GM13976 (cell line): ENCODE measurements at places on chromosomes 3 and 15.

GRCh38 chr3:28267984-28268849, 26.8 kb downstream of the CMC1 start:
- DNase-seq = no peak

DNA sequence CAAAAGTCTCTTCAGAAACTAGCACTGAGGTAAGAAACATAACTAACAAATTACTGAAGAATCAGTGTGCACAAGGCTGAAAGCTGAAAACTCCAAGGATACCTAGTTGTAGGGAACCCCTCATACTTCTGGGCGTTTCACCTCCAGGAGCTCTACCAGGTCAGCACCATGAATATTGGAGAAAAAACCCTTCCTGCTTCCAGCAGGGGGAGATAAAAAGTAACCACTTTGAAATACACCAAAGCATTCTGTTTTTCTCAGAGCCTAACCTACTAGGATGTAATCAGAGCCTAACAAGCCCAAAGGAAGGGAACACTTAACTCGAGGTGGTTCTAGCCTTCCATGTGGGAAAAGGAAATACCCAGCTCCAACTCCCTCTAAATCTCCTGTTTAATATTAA, 175.8 kb upstream of the MME start:
- DNase-seq = peak; percentile 9

DNA sequence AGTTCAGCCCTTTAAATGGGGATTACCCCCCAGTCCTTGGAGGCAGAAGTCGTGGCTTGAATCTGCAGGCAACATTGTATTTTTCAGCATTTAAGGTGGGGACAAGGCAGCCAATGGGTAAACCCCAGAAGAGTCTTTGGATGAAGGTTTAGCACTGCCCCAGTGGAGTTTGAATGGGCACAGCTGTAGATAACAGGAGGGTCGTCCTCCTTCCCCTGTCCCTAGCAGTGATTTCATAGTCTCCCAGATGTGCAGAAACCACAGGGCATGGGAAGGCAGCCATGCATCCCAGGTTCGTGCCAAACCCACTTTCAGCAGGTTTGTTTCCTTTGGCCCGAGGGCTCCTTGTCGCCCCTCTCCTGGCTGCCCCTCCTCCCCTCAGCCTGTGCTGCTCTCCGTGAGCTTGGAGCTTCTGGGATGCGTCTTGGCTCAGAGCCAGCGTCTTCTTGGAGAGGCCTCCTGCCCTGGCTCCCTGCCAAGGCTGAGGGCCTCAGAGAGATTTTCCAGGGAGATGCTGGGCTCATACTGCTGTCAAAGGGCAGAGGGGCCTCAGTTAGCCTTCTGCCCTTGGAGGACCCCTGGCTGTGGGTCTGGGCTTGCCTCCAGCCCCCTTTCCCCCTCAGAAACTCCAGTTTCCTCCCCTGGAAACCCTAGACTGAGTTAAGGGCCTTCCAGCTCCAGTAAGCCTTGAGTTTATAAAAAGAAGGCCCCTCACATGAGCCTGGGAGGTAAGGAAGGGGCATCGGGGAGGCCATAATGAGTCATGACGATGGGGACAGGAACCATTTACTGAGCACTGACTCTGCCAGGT, 48.9 kb upstream of the POLG start:
- DNase-seq = no peak

DNA sequence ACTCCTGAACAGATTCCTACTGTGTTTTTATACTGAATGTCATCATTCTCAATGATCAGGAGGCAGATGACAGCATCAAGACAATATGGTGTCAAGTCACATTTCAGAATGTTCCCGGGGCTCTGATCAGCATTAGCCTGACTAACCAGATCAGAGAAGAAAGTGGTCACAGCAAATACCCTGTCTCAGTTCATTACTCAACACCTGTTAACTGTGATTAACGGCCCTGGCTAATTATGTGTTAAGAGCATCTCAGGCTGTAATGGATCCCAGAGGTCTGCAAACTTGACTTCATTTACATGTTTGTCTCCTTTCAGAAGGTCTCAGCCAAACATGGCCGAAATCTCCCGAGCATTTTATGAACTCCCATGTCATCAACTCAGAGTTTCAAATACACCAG, 833.7 kb downstream of the FHIT start:
- DNase-seq = no peak

- DNase-seq = no peak
Observed at GRCh38 chr3:168424059-168424734, 328.5 kb upstream of the GOLIM4 start.

DNA sequence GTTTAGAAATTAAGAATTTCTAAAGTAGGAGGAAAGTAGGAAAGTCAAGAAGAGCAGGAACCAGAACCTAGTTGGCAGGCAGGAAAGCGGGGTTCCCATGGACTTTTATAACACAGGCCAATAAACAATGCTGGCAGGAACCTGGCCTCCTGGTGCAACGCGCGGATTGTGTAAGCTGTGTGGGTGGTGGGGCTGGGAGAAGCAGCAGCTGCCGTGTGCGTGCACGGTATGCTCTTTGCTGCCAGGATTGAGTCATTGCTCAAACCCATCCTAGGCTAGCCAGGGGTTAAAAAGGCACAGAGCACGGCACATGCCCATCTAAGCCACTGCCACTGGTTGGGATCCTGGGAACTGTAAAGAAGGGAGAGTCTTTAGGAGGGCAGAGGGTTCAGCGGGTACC, 209.9 kb upstream of the RGMA start:
- DNase-seq = no peak

- DNase-seq = no peak
Observed at GRCh38 chr15:40388941-40389823, 6.7 kb downstream of the KNSTRN start.

GRCh38 chr3:177281292-177282118, 84.2 kb upstream of the TBL1XR1 start:
- DNase-seq = no peak

GRCh38 chr3:1583044-1583443, 490.2 kb downstream of the CNTN6 start:
- no peak for DNase-seq

GRCh38 chr3:177438596-177439220, 241.4 kb upstream of the TBL1XR1 start:
- no peak for DNase-seq

GRCh38 chr3:179624451-179624850, 19.9 kb downstream of the NDUFB5 start:
- no peak for DNase-seq

DNA sequence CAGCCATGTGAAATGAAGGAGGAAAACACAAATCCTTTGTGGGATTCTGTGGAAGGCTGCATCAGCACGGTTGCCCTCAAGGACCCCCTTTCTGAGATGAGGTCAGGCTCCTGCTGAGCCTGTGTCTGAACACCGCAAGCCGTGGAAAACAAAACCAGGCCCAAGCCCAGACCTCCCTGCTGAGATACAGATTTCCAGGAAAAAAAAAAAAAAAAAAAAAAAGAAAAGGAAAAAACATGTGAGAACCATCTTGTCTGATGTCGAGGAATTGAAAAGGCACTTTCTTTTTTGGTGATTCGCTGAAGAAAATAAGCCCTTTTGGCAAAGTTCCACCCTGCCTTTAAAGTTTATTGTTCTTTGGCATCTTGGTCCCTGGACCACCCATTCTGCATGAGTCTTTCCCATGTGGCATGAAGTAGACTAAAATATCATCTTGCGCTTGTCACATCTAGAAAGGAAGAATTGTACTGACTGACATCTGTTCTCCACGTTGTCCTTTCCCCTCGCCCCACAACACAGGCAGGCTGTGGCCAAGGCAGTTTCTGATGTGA, 117.6 kb downstream of the CHST2 start:
- DNase-seq = no peak

DNA sequence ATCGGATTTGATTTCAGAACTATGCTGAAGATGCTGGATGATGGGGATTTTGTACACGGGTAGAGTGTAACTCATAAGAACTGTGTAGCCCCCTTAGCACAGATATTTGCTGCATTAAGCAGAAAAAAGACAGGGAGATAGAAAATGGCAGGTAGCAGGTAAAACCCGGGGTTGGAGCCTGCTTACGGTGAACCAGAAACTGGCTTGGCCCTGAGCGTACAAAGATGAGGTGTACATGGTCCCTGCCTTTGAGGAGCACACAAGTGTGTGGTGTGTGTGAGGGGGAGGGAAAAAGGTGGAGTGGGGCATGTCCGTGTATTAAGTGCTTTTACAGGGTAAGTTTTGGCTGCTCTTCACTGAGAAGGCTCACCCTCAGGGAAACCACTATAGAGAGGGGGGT, 3.5 kb downstream of the LPP start:
- no peak for DNase-seq

DNA sequence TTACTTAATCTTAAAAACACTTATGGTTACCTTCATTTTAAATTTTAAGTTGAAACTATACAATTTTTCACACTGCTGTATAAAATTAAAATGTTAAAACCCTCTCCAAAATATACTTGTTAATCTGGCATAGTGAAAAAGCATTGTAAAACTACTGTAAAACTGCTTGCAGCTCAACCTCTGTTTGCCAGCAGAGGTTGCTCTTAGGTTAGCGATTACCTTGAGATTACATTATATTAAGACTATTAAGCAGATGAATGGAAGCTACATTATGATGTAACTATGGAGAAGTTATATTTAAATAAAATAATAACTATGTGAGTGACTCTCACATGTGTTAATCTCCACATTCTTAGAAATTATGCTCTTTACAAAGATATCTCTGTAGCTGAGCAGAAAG, 143.6 kb upstream of the SLITRK3 start:
- DNase-seq = no peak

- DNase-seq = no peak
Observed at GRCh38 chr15:25504307-25504706, 65.5 kb upstream of the UBE3A start.

DNA sequence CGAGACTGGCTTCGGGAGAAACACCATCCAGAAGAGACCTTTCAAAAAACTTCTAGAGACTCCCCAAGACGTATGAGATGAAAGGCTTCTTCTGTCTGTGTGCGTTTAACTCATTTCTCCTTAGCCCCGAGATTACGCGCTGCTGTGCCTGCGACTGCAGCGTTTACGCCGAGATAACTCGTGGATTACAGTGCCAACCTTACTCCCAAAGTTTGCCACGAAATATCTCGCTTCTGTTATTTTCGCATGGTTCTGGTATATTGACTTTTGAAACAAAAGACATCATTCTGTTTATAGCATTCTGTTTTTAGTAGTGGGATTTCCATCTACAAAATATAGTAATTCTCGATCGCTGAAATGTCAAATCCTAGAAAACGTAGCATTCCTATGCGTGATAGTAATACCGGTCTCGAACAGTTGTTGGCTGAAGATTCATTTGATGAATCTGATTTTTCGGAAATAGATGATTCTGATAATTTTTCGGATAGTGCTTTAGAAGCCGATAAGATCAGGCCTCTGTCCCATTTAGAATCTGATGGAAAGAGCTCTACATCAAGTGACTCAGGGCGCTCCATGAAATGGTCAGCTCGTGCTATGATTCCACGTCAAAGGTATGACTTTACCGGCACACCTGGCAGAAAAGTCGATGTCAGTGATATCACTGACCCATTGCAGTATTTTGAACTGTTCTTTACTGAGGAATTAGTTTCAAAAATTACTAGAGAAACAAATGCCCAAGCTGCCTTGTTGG, 467 bp downstream of the PGBD4 start:
- no peak for DNase-seq

- no peak for DNase-seq
Observed at GRCh38 chr15:100105101-100105500, 236.7 kb downstream of the ADAMTS17 start.

DNA sequence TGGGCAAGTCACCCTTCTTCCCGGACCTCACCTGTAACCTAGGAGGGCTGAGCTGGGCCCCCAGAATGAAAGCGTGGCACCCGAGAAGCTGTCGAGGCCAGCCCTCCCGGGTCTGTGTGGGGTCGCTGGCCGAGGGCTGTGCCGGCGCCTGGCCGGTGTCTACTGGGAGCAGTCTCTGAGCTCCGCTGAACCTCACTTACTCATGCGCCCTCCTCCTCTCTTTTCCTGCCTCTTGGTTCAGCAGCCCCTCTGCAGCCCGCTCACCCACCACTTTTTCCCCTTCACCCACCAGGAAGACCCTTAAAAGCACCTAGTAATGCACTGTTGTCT, 419 bp downstream of the HYKK start:
- DNase-seq = no peak

- no peak for DNase-seq
Observed at GRCh38 chr3:23399221-23399620, 196.1 kb downstream of the UBE2E2 start.

- no peak for DNase-seq
Observed at GRCh38 chr3:70281663-70282062, 30.8 kb downstream of the MDFIC2 start.

- no peak for DNase-seq
Observed at GRCh38 chr3:177322881-177323280, 125.6 kb upstream of the TBL1XR1 start.

DNA sequence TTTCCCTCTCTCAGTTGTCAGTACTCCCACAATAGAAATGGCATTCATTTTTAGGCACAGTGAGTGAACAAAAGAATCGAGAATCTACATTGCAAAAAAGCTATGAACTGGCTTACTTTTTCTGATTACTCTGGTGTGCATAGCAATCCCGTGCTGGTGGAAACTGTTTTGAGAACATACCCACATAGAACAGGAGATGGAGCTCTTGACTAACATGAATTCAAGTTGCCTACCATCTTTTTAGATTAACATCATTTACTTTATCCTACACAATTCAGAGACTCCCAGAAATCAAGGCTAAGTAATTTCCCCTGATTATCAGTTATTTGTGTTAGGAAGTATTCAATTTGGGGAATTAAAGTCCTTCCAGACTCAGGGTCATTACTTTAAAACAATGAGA, 326.6 kb downstream of the ARPP21 start:
- DNase-seq = no peak

- no peak for DNase-seq
Observed at GRCh38 chr15:60706145-60706544, 227.2 kb upstream of the ICE2 start.

DNA sequence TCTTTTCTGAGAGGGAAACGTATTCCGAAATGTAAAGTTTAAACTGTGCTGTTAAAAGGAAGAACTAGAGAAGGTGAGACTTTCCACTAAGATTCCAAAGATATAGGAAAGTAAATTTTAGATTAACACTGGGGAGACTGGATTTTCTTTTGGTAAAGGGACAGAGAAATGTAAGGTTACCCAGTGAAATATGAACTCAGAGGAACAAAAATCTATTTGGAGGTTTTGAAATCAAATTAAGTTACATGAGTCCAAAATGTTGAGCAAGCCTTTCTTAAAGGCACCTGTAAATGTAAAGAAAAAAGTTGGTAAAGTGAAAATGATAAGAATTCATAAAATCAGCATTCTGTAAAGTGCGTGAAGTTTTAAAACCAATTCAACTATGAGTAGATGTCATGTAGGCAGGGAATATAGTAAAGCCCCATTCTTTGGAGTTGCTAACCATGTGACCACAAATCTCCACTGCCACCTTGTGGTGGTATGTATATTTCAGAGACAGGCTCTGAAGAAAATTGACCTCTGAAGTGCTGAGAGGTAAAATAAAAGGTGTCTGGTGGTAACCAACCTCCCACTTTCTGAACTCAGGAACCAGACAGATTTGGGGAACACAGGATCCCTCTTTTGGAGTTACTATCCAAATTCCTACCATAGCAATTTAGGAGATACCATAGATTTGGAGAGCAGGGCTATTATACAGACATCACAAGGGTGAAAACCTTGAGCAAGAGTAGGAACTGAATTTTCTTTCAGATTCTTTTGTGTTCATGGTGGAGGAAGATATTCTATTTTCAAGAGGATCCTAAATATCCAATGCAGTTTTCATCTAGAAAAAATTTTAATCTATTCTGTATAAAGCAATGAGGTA, 215.3 kb downstream of the ROBO2 start:
- peak; percentile 36 for DNase-seq

- no peak for DNase-seq
Observed at GRCh38 chr15:70182858-70183695, 85.4 kb upstream of the TLE3 start.
